Fibroblast of skin of right biceps (primary cell): ENCODE measurements at places on chromosomes 11 and 22.

DNA sequence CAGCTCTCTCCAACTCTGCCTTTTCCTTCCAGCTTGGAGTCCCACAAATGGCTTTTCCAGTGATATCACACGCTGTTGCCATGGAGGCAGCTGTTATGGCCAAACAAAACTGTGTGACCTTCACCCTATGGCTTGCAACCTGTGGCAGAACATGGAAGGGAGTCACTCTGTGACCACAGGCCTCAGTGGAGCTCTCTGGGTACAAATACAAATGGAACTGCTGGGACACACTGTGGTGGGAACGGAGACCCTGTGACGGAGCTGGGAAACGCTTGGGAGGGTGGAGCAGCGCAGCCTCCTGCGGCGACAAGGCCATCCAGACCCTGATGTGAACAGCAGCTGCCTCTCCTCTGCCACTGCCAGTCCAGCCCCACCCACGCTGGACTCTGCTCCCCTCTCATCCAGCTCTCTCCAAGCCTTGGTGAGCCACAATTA lies 162.5 kb downstream of the ETS1 start:
- DNase-seq: no peak

DNA sequence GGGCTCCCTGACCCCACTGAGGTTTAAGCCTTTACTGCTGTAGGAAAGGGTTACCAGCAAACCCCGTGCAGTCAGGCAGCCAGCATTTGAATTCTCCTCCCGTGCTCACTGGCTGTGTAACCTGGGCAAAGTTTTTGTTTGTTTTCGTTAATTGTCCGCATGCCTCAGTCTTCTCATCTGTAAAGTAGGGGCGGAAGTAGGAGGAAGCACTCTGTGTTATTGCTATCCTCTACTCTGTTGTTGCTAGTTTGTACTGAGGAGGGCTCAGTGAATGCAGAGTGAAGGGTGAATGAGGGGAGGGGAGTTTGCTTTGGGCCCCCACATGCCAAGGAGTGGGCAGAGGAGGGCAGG lies 14.0 kb upstream of the SYT7 start:
- DNase-seq: no peak

DNA sequence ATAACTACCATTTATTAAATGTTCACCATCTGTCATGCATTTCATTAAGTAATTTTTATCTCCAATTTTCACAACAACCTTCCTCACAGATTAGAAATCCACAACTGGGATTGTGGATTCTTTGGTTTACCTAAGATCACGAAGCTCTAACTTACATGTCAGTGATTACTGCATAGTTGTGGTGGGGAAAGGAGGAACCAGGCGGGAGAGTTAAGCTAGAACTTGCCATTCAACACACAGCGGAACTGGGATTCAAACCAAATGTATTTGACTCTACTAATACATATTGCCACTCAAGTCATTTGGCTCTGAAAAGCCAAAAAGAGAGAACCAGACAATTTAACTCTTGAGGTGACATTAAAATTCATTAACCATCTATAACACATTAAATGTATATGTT lies 10.4 kb upstream of the LAYN start:
- peak; percentile 67 for DNase-seq

- no peak for DNase-seq
These were observed 91.6 kb upstream of the B3GAT1 start for GRCh38 chr11:134503596-134503995.

DNA sequence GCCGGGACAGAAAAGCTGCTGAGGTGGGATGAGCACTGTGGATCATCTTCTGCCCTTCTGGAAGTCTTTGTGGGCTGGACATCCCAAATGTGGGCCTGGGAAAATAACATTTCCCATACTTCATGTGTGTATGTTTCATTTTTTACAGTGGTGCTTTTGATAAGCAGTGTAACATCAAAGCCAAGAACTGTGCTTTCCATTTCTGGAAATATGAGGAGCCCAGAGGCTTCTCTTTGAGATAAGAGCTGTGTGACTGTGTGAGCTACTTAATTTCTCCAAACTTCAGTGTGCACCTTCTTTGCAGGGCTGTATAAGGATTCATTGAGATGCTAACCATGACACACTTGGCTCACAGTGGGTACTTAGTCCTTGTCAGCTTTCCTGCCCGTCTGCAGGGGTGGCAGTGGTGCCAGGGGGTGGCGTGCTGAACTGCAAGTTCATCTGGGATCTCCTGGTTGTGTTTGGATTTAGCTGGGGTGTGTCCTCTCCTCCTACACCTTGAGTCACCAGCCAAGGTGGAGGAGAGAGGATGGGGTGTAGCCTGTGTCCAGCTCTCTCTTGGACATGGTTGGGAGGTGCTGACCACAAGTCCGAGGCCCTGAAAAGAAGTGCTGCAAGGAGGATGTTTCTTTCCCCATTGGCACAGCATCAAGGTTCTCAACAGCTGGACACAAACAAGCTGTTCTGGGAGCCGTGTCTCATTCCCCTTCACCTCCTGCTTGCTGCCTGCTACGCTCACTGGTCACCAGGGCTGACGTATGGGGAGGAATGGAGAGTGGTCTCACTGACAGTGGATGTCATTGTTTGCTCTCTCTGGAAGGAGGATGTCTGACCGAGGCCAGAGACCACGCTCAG lies 139.4 kb downstream of the TEAD1 start:
- no peak for DNase-seq

DNA sequence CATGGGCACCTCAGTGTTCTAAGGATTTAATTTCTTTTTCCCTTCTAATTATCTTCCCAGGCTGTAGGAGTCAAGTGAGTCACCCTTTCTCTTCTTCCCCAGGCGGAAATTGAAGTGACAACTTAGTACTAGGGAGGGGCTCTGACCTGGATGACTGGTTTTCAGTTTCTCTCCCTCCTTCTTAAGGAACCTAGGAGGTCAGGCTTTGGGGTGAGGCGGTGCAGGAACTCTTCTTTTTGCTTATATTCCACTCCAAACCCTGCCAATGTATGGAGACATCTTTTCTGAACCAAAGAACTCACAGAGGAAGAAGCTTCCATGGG lies 12.6 kb downstream of the ZDHHC5 start:
- peak; percentile 9 for DNase-seq

DNA sequence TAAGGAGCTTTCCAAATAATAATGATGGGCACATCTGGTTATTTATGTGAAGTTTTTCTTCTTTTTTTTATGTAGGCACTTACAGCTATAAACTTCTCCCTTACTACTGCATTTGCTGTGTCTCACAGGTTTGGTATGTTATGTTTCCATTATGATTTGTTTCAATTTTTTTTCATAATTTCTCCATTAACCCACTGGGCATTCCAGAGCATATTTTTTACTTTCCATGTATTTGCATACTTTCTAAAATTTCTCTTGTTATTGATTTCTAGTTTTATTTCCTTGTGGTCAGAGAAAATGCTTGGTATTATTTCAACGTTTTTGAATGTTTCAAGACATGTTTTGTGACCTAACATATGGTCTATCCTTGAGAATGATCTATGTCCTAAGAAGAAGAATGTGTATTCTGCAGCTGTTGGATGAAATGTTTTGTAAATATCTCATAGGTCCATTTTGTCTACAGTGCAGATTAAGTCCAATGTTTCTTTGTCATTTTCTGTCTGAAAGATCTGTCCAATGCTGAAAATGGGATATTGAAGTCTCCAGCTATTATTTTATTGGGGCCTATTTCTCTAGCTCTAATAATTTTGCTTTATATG lies 362.1 kb downstream of the DDX10 start:
- peak; percentile 71 for DNase-seq

GRCh38 chr11:46491661-46492330 lies 100.2 kb upstream of the CHRM4 start:
- DNase-seq: no peak

GRCh38 chr22:41856469-41856868 lies 23.6 kb downstream of the SREBF2 start:
- no peak for DNase-seq

DNA sequence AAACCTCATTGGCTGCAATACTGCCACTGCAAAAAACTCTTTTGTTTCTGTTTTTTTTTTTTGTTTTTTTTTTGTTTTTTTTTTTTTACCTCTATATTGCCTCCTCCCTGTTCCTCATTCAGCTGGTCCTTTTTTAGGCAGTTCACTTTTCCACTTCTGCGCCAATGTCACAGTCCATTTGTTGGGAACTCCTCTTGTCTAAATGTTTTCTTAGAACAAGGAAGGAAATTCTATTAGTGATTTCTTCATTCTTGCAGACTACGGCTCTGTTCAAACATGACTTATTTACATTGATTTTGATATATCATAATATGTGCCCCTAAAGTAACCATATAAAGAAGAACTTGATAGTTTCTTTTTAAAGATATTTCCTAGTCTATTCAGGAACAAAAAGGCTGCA lies 2.9 kb downstream of the FAM118B start:
- no peak for DNase-seq

DNA sequence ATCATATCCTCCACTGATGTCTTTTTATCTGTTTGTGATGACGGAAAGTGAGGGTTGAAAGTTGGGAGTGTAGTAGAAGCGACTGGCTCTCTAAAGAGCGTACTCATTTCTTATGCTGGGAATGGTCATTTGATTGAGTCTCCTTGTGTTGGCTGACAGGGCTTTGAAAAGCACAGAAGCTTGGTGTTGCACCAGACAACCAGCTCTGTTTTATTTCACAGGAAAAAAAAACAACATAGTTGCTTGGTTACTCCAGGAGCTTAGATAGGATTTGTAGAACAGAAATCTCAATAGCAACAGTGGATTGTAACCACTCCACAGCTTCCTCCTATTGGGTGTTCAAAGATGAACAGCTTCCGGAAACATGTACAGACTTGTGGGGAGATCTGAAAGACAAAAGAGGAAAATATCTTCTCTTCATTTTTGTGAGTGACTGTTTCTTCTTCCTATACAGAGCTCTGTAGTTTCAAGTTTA lies 2.7 kb downstream of the RBM14 start:
- peak; percentile 28 for DNase-seq

- DNase-seq: no peak
These were observed 46.0 kb downstream of the CNTN5 start for GRCh38 chr11:99066618-99067317.

DNA sequence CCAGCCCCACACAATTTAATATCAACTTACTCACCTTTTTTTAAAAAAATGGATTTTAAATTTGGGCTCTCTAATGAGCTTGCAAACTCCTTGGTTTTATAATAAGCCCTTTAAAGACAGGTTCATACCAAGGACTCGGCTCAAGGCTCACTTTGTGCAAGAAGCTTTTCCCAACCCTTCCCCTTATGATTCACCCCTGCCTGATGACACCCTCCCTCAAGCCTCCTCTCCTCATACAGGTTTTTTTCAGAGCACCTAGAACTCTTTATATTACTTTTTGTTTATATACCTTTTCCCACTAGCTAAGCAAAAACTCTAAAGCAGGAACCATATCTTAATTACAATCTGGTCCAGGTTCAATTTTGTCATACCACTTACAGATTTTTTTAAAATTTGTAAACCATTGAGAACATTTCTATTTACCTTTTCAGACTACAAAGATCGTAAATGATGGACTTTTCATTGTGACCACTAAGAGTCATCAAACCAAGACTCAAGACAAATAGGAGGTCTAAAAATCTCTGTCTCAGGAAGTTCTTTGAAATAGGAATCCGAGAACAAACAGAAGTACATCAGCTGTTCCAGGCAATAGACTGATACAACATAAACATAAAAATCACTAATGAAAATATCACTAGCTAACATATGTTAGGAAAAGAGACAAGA lies 13.1 kb upstream of the EXPH5 start:
- no peak for DNase-seq

GRCh38 chr11:134369656-134370525 lies 38.1 kb downstream of the GLB1L2 start:
- DNase-seq: no peak

GRCh38 chr22:29251981-29252911 lies 15.5 kb downstream of the RHBDD3 start:
- no peak for DNase-seq

DNA sequence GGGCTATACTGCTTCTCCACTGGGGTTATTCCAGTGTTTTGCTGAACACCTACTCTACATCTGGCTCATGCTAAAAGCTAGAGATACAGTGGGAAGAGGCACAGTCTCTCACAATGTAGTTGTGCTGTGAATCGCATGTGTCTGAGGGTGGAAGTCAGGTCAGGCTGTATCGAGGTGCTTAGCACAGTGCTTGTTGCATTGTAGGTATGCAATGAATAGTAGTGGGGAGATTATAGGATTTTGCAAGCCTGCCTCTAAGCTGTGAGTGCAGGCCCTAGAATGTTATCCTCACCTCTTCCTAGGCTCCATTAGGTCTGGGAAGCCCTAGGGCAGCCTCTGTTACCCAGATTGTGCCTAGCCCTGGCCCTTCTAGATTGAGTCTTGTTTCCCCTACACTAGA lies 37.4 kb downstream of the MYO18B start:
- DNase-seq: no peak

DNA sequence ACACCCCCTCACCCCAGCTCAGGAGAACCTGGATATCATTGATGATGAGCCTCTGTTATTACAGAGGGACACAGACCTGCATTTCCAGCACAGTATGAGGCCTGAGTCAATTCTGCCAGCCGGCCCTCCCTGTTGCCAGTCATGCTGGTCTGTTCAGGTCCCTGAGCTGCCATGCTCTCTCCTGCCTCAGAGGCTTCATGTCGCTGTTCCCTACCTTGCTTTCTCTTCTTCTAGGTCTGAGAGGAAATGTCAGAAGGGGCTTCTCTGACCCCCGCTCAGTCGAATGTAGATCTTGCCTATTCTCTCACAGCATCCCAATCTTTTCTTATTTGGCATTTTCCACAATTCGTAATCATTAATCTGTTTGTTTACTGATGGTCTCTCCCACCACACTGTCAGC lies 21.8 kb upstream of the ABCC8 start:
- no peak for DNase-seq

DNA sequence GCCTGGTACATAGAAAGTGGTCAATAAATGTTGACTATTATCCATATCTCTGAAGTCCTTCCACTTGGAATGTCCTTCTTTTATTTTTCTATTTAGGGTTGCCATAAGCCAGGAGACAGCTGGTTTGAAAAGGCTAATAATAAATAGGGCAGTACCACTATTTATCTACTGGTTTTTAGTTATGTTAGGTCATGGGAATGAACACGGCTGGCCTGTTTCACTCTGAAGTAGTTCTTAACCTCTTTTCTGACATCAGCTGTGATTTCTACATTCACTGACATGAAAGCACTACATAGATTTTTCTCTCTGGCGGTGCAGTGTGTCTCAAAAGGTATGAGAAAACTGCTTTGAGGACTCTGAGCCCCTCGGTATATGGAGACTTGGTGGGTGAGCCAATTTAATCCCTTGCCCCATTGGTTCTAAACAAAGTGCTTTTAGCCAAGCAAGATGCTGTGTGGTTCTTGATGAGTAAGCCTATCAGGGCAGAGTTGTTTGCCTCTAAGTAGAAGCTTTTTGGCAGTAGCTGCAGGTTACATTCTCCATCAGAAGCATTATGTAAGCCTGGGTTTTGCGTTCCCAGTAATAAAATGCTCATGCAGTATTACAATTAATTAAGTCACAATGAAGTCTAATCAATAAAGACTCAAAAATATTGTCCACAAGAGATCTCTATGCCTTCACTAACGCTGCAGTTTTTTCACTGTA lies 48.7 kb upstream of the APOA1 start:
- no peak for DNase-seq

GRCh38 chr22:32620992-32621391 lies 146.4 kb downstream of the FBXO7 start:
- DNase-seq: no peak
